GM23248 (cell line): ENCODE measurements at places on chromosomes 11 and 22.

- no peak for DNase-seq
These were observed 12.9 kb upstream of the TMPRSS13 start for GRCh38 chr11:117941976-117942654.

DNA sequence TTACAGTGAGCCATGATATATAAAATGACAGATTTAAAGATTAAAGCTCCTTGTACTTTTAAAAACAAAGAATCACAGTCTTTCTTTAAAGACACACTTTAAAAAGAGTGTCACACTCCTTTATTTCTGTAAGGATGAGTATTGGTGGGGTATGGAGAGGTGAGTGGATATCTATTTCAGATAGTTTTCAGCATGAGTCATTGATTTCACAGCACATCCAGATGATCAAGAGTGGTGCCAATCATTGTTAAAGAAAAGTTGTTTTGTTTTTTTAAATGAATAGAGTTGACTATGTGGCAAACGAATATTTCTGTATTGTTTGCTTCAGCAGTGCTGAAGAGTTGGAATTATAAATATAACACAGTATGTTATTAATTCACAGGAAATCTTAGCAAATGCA, 52.5 kb downstream of the FAR1 start:
- DNase-seq, result peak; percentile 11

GRCh38 chr11:66335531-66336233, 552 bp downstream of the RIN1 start:
- DNase-seq, result peak; percentile 80

DNA sequence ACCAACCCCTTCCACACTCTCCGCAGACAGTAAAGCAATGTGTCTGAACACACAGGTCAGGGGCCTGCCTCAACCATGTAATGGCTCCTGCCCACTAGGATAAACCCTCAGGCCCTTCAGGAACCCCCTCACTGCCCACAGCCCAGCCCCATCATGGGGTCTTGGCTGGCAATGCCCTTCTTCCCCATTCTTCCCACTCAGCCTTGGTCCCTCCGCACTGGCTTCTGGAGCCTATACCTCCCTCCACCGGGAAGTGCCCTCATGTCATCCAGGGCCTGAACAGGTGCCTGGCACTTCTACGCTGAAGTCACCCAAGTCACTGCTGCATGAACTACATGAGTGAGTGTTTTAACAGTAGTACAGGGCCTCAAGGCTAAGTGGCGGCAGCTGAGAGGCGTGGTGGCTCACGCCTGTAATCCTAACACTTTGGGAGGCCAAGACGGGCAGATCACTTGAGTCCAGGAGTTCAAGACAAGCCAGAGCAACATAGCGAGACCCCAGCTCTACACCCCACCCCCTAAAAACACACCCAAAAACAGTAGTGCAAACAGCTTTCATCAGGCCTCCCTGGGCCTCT, 74.8 kb upstream of the PITPNB start:
- no peak for DNase-seq

DNA sequence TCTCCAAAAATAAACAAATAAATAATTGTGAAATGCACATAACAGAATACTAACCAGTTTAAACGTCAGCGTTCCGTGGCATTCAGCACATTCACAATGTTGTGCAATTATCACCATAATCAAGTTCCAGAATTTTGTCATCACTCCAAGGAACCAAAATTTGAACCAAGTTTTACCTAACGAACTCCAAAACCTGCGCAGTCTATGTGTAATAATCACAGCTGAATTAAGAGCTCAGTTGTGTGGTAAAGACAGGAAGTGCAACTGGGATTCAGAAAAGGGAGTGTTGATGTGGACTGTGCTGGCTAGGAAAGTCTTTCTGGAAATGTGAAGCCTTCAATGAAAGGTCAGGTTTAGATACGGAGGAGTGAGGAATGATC, 5.4 kb upstream of the MCAM start:
- no peak for DNase-seq

- no peak for DNase-seq
These were observed 35.3 kb upstream of the CLMP start for GRCh38 chr11:123230346-123230745.

DNA sequence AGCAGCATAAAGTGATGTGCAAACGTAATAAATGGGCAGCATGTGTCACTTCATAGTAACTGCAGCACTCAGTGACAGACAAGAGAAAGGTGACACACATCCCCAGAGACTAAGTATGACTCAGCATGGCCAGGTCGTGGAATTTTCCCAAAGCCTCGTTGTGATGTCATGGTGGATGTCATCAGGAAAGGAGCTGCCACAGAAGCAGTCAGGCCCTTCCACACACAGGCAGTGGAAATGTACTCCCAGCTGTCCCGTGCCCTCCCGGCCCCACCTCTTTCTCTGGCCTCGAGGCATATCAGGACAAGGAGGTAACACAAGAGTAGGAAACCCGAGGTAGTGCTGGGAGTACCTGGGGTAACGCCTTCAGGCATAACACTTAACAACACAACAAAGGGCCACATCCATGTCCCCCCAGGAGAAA, 8.1 kb downstream of the PC start:
- DNase-seq, result peak; percentile 85

DNA sequence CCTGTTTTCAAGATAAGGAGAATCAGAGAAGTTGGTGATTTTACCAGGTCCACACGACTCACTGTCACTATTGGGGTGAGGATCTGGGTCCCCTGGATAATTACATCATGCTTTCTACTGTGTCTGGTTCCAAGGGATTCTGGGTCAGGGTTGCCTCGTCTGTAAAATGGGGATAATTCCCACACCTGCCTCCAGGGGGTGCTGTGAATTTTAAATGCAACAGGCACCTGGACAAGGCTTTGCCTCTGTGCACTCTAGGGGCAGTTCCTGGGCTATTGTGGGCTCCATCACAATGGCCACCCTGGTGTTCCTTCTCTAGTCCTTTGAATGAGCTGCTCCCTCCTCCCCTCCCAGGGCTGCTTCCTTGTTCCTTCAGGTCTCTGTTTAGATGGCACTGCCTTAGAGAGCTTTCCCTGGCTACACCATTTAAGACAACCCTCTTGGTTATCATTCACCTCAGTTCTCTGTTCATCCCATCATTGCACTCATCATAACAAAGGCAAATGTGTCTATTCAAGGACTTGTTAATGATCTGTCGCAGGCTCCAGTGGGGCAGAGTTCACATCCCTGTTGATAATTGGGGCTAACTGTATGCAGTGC, 178.6 kb downstream of the MIAT start:
- peak; percentile 57 for DNase-seq

- no peak for DNase-seq
These were observed 62.7 kb upstream of the CLTCL1 start for GRCh38 chr22:19354201-19354600.

- no peak for DNase-seq
These were observed 2.2 kb upstream of the RGL4 start for GRCh38 chr22:23688571-23688970.

GRCh38 chr11:116454020-116454645, 318.7 kb downstream of the BUD13 start:
- peak; percentile 68 for DNase-seq

DNA sequence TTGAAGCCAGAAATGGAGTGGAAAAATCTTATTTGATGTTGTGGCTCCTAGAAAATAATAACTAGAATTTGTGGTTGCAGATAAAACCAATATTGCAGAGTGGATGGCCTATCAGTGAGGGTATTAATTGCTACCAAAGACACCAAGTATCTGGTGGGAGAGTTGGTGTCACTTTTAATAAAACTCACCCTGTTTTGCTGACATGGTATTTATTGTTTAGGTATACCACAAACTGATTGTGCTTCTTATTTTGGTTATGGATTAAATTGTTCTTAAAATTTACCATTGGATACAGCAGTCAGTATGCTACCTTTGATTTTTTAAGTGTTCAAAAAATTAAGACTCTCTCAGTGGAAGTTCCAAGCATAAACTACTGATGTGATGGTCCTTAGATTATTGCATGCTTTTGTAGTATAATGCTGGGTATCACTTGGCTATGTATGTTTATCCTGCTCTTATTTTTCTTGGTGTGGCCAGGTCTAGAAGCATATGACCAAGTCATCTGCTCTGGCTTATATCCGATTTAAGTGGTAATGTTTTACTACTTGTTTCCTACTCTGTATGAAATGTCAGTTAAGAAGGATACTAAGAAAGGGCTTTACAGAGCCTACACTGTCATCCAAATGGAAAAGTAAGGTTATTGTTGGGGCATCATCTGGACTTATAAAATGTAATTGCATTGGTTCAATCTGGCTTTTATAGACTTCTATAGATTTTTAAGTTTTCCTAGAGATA, 101.6 kb downstream of the ARHGAP42 start:
- DNase-seq, result no peak

- no peak for DNase-seq
These were observed 23.5 kb upstream of the PICK1 start for GRCh38 chr22:38033522-38034277.

- DNase-seq, result no peak
These were observed 40.7 kb downstream of the SFI1 start for GRCh38 chr22:31537019-31537535.

GRCh38 chr11:128587415-128587814, at the start of gene ETS1:
ETS1 (minus strand) TSS chr11:128587558; CDS start chr11:128573130, 14,428 bp downstream.
- DNase-seq, result no peak

DNA sequence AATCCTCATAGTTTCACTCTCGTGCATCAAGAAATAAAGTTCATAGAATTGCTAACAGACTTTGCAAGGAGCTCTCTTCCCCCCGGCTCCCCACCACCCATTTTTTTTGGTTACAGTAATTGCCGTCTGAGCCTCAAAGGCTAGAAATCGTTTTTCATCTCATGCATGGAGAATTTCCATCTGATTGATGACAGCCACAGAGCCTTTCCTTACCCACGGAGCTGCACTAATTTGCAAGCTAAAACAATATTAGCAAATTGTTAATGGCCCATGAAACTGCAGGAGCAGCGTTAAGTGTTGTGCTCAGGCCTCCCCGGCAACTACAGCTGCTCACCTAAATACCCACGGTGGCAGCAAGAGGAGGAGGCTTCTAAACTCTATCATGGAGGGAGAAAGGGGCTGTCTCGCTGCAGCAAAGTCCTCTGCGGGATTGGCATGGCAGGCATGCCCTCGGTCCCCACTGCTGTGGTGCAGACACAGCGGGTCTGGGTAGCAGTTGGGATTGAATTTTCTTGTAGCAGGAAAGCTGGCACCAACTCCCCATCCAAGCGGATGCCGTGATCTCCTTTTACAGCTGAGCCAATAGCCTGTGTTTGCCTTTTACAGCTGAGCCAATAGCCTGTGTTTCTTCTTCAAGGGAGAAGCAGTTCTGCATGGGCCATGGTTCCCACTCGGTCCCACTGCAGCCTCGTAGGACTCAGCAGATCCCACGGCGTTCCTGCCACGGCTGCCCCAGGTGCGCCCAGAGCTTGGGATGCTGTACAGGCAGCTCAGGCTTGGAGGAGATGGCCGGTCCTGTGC, 412.3 kb downstream of the BRD1 start:
- DNase-seq, result no peak

DNA sequence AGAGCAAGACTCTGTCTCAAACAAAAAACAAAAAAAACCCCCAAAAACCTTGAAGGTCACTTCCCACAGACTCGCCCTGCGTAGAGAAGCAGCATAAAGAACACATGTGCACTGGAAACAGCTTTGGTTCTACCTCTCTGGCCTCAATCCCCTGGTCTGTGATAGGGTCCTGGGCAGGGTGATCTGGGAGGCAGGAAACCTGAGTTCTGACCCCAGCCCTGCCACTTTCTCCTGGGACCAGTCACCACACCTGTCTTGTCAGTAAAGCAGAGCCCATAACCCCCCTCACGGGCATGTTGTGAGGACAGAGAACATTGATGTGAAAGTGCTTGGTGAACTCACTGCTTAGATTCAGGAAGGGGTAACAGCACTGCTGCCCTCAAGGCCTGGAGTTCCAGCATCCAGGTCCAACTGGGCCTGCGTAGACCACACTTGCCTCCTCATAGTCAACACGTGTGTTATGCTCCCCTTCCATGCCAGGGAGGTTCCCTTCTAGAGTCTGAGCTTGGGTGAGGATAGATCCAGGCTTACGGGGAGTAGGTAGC, 11.4 kb downstream of the UCP2 start:
- DNase-seq, result no peak

- peak; percentile 100 for DNase-seq
These were observed 15.3 kb upstream of the MRTFA start for GRCh38 chr22:40651563-40652501.

- no peak for DNase-seq
These were observed 31.1 kb upstream of the GCAT start for GRCh38 chr22:37776639-37777005.

GRCh38 chr11:72040491-72041363, 39.6 kb downstream of the NUMA1 start:
- DNase-seq, result peak; percentile 94

DNA sequence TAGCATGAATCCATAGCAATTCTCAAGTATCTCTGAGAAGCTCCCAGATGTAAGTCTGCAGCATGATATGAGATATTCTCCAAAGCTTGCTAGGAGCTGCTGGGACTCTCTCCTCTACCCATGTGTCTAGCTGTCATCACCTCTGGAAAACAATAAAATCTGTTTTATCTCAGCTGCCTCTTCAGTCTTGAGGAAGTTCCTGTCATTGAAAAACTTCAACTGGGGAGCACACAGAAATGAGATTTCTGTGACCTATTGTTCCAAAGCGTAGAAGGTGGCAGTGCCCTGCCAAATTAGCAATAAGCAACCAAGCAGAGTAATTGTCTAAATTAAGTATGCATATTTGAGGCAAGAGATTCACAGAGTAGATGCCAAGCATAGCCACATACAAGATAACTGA, 1380.6 kb upstream of the RAG2 start:
- DNase-seq, result no peak

GRCh38 chr11:34866375-34866774, 49.8 kb downstream of the APIP start:
- peak; percentile 68 for DNase-seq

DNA sequence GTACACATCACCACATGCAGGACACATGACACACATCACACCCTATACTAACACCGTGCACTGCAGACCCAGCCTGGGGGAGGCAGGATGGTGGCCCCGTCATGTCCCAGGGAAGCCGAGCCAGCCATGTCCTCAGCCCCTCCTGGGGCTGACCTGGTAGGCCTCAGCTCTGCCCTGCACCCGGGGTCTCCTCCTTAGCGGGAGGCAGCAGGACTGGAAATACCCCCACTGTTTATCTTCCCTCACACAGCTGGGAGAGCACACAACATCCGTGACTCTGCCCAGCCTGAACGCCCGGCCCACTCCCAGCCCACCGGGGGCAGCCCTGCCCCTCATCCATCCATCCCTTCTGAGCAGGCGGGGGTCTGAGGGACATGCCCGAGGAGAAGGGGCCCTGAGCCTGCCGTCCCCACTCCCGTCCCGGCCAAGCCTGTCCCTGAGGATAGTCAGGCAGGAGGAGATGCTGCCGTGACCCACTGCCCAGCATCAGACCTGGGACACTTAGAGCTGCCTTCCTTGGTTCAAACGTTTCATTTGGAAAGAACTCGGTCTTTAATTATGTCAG, 945.0 kb downstream of the BRD1 start:
- no peak for DNase-seq

GRCh38 chr11:30196400-30197206, 34.2 kb upstream of the FSHB start:
- peak; percentile 58 for DNase-seq

DNA sequence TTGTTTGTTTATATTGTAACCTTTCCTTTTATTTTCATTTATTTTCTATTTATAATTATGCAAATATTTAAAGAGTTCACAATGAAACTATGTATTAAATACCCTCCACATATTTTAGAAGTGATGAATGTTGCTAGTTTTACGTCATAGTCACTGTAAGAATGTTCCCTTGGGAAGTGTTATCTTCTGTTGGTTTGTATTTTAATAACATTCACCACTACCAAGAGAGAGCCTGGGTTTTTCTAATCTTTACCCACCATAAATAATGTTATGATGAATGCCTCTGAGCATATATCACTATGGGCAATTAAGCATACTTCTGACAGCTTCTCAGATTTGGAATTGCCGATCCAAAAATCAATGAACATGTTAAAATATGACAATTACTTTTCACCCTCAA, 80.7 kb downstream of the GGT1 start:
- peak; percentile 63 for DNase-seq

GRCh38 chr11:3808861-3809623, 682 bp downstream of the PGAP2 start:
- DNase-seq, result peak; percentile 68
